ENCODE measurements at places on chromosomes 6 and 20.
A peak's percentile ranks its signal among the peaks of the same experiment; 100 is the strongest.

GRCh38 chr6:133388731-133389130 lies 147.6 kb downstream of the EYA4 start:
- no peak for DNase-seq

- DNase-seq = no peak
Observed at GRCh38 chr6:74587386-74587785, 618.5 kb downstream of the COL12A1 start.

GRCh38 chr6:15793826-15794225 lies 131.0 kb upstream of the DTNBP1 start:
- no peak for DNase-seq

- no peak for DNase-seq
Observed at GRCh38 chr20:9442858-9443257, 71.5 kb upstream of the LAMP5 start.

DNA sequence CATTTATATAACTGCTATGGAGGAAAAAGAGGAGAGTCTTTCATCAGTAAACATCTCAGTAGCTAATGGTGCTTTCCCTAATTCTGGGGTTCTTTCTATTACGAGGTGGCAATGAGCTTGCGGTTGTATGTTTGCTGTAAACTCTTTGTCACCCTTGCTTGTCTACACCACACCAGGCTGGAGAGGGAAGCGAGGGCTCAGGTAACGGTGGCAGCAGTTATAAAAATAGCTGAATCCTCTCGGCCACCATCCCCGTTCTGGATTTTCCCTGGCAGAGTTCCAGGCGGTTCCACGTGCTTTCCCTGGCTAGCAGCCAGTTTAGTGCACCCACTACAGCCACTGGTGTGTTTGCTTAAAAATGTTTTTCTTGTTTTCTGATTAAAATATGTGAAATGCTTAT lies 39.0 kb downstream of the MAS1 start:
- DNase-seq = no peak

DNA sequence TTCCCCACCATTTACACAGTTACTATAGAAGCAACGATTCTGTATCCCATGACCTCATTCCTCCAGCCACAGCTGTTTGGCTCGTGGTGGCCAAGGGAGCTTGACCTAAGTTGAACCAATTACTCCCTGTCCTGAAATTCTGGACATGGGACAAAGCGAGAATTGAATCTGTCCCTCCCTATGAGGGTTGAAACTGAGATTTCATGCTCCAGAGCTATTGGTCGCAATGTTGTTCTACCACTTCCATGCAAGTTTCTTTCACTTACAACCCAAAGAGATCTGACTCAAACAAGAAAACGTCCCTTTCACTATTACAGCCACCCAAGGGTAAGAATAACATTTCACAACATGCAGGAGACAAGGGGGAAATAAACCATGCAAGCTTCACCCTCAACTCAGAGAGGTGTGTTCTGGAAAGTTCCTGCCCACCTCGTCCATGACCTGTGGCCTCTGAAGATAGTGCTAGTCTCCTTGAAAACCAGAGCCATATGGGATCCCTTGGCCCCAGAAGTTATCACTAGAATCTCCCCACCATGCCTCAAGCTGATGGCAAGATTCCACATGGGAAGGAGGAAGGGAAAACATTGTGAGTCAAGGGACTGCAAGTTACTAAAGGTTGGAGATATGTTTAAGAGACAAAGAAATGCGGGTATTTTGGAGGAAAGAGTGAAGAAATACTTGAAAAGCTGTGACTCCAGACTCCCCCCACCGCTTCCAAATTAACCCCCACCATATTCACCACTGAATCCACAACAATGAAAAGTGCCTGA lies 74.5 kb upstream of the SRSF6 start:
- no peak for DNase-seq

GRCh38 chr20:19070026-19070425 lies 142.4 kb upstream of the SLC24A3 start:
- no peak for DNase-seq

DNA sequence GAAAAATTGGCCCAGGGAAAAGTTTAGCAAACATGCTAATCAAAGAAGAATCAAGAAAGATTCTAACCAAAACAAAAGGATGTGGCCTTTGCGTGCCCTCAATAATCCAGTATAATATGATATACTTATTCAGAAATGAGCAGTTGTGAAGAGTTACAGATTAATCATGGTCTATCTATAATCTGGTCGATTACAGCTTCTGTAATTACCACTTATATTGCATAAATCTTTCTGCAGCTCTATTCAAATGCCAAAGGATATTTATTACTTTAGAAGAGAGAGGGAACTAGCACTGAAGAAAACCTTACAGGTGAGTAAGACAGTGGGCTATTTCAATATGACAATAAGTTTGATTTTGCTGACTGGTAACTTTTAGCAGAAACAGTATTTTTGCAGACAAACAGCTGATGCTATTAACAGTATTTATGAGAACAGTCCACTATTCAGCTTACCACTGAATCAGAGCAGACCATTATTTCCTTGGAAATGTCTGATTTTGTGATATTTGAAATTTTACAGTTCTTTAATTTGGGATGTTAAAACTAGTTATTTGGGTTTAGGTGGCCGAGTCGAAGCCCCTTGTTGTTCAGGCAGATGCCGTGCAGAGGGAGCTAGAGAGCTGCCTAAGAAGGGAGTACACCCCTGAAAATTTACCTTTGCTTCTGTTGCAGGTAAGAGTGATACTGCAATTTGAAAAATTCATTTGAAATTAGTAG lies 92.2 kb downstream of the CEP57L1 start:
- peak; percentile 13 for DNase-seq

- DNase-seq = no peak
Observed at GRCh38 chr20:23459461-23460150, 6.9 kb upstream of the CST11 start.

DNA sequence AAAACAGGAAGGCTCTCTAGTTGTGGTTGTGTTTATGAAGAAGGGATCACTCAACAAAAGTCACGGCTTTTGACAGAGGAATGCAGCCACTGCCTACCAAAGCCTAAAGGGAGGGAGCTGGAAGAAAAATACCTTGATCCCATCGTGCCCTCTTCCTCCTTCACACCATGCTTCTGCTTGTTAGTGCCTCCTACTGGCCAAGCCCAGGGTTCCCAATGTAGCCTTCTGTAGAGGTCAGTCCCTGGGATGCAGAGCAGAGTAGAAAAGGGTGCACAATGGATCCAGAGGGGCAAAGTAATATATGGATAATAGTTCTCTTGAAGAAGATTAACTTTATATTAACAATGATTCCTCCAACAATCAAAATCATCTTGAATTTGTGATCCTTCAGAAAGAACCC lies 293.5 kb upstream of the FERMT1 start:
- no peak for DNase-seq

- DNase-seq = no peak
Observed at GRCh38 chr20:50467174-50467573, 43.0 kb upstream of the PTPN1 start.

- no peak for DNase-seq
Observed at GRCh38 chr6:31896856-31897611, 464 bp downstream of the EHMT2 start.

GRCh38 chr6:133955582-133956415 lies 2.8 kb downstream of the TBPL1 start:
- DNase-seq = no peak

GRCh38 chr6:30769853-30770524 lies 25.6 kb upstream of the IER3 start:
- no peak for DNase-seq

DNA sequence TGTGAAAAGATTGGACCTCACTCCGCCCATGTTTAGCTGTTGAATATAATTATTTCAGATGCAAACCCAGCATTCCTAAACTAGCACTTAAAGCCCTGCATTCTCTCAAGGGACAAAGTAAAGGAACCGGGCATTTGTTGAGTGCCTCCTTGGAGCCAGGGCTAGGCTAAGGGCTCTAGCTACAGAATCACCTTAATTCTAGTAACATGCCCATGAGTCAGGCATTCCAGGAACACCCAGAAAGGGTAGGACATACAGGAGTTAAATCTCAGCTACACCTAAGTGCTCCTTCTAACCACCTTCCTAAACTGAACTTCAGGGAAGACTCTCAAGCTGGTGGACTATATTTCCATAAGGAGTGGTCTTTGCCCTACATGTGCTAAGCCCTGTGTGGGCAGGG lies 89.4 kb downstream of the SLC24A3 start:
- no peak for DNase-seq

DNA sequence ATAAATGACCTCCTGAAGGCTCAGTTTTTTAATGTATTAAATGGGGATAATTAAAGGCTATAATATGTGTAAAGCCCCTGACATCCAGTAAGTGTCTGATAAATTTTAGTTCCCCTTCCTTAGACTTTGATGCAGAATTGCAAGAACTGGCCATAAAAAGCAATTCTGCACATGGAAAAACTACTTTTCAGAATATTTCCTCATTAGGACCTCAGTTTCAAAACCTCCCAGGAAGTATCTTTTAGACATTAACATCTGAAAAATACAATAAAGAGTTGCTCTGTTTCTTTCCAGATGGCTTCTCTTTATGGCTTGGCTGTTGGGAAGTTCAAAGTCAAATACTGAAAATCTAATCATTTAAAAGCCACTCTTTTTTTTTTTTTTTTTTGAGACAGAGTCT lies 106.3 kb upstream of the ZNF217 start:
- no peak for DNase-seq

DNA sequence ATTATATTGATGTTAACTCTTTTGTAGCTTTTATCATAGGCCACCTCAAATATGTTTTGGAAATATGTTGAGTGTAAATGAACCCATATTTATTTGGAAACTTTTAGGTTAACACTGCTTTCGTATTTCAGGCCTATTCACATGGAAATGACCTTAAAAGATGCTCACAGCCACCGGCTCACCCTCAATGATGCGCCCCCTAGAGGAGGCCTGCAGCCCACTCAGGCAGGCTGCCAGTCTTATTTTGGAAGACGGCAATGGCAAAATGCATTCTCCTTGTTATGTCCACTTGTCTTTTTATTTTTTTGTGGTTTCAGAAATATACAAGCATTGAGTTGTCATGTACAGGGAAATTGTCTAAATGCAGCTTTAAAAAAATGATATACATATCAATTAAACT lies 869.7 kb downstream of the PHF3 start:
- DNase-seq = no peak

- DNase-seq = no peak
Observed at GRCh38 chr6:12577124-12577850, 139.3 kb upstream of the PHACTR1 start.

DNA sequence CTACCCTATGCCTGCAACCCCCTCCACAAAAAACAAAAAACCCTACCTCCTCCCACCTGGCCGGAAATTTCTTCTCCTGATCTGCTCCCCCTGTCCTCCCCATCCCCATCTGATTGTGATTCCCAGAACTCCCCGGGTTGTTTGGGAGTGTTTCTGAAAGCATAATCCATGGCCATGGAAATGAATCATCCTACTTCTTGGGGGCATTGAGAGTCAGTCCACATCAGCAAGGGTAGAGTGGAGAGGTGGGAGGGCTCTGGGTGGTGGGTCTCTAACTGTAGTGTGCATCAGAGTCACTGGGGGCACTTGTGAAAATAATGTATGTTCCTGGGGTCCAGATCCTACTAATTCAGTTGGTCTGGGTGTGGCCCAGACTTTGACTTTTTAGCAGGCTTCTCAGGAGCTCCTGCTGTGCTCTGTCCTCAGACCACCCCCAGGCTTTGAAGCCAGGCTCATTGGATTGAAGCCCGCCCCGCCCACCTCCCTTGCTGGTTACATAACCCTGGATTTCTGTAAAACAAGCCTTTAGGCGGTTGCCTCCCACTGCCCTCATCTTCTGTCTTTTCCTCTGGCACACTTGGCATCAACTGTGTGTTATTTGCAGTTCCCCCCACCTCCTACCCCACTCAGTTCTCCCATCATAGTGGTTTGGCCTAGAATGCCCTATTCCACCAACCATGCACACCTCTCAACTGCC lies 10.5 kb downstream of the PIGT start:
- DNase-seq = no peak

GRCh38 chr20:46773680-46774079 lies 64.2 kb downstream of the SLC2A10 start:
- DNase-seq = no peak

DNA sequence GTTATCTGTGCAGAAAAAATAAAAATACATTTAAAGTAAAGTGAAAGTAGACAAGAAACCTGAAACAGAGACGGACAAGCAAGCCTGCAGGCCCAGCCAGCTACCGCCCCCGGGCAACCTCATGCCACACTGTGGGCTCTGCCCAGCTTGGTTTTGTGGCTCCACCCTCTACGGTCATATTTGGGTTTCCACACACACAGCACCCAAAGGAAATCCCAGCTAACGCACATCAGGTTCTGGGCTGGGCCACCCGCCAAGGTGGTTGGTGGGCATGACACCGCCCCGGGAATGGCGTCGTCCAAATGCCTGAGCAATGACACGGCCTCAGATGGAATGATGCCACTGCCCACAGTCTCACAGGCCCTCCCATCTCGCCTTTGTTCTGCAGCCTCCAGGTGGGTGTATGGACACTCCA lies 22.9 kb downstream of the FAM110A start:
- DNase-seq = peak; percentile 41

DNA sequence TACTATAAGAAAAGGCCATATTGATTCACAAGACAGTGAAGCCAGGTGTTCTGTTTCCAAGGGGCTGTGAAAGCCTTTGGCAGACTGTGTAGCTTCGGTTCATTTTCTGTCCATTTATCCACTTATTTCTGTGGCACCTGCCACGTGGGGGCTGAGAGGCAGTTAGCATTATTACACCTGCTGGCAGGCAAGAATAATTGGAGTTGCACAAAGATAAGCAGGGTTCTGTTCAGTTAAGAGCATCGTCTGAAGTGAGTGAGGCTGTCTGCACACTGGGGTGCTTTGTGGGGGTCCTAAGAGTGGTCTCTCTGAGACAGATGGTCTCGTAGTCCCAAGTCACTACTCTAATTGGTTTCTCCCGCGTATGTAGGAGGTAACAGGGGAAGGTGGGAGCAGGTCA lies 60.6 kb upstream of the CCN6 start:
- no peak for DNase-seq

DNA sequence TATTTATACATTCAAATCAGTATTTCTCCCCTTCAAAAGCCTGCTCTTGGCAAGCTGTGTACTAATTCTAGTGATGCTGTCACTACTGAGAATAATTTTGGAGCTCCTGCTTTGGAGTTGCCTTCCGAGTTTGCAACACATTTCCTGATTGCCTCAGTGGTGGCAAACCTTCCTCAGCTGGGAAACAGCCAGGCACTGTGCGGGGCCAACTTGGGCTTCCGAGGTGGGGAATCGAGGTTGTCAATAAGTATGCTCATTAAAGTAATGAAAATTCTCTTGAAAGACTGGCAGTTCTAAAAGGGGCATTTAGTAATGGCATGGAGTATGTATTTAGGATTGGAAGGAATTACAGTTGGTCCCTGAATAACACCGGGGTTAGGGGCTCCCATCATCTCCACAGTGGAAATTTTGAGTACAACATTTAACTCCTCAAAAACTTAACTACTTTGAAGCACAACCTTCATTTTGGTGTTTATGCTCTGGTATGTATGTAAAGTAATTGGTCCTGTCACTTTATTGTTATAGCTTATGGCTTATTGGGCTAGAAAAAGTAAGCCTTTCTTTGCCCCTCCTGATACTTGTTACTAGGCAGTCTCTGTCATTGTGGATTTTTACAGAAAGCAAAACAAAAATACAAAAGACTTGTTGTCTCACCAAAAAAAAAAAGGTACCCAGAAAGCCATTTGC lies 2.7 kb downstream of the PAQR8 start:
- DNase-seq = no peak

DNA sequence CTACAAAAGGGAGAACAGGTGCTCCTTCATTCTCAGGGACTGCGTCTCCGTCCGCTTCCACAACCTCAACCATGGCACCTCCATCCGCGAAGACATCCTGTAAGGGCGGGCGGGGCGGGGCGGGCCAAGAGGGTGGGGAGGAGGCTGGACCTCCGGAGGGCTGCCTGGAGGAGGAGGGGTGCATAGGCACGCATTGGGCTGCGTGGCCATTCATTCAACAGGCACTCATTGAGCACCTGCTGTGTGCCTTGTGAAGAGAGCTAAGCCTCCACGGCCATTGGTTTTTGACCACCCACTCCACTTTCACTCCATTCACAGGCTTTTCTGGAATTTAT lies 435 bp downstream of the ZSWIM3 start:
- no peak for DNase-seq

All from stimulated activated CD8-positive, alpha-beta memory T cell treated with anti-CD3 and anti-CD28 coated beads, Interleukin-15, amount 100 ng/mL, for 48 hours (primary cell).